Coronary artery (tissue), 2 donors: ENCODE measurements at places on chromosomes 2 and 18.

GRCh38 chr2:66445076-66445924 is 10.4 kb downstream of the MEIS1 start:
- DNase-seq = no peak

- no peak for DNase-seq
These were observed 796.6 kb upstream of the ZEB2 start for GRCh38 chr2:145316496-145316895.

- DNase-seq = no peak
These were observed 438.3 kb downstream of the ZNF521 start for GRCh38 chr18:24913507-24914170.

- DNase-seq = no peak
These were observed 321.6 kb upstream of the LYPD1 start for GRCh38 chr2:132991471-132992045.

GRCh38 chr18:23032030-23032582 is 99.0 kb downstream of the RBBP8 start:
- DNase-seq = no peak

- peak; percentile 82 for DNase-seq
These were observed 622 bp upstream of the KCMF1 start for GRCh38 chr2:84970210-84970867.
